ENCODE measurements at places on chromosomes 5 and 9.

DNA sequence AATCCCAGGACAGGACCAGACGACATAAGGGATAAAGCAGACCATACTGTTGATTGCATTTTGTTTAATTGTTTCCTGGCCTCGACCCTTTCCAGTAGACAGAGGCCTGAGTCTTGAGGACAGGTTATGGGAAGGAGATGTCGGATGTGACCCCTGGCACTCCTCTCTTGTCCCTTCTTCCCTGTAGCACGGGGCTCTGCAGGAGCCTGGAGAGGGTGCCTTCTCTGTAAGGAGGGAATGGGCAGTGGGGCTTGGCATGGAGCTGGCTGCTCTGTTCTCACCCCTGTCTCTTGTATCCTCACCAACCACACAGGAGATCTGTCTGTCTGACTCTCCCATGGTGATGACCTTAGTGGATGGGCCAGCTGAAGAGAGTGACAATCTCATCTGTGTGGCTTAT is 40.1 kb upstream of the SLC2A8 start:
- DNase-seq: no peak

DNA sequence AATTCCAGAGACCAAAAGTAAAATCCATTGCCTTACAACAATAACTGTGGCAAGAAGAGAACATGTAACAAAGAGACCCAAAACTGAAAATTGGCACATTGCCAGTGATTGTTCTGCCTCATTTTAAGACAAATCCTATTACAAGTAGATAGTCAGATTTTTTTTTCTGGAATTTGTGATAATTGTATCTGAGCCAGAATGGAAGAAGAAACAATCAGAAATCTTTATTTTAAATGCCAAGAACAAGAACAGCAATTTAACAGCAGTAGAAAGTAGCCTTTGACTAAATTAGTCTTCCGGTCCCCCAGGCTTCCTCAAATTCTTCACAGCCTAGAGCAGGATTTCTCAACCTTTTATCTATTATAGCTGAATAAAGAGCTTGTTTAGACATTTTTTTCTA is 106.7 kb upstream of the PTPN3 start:
- DNase-seq: no peak

DNA sequence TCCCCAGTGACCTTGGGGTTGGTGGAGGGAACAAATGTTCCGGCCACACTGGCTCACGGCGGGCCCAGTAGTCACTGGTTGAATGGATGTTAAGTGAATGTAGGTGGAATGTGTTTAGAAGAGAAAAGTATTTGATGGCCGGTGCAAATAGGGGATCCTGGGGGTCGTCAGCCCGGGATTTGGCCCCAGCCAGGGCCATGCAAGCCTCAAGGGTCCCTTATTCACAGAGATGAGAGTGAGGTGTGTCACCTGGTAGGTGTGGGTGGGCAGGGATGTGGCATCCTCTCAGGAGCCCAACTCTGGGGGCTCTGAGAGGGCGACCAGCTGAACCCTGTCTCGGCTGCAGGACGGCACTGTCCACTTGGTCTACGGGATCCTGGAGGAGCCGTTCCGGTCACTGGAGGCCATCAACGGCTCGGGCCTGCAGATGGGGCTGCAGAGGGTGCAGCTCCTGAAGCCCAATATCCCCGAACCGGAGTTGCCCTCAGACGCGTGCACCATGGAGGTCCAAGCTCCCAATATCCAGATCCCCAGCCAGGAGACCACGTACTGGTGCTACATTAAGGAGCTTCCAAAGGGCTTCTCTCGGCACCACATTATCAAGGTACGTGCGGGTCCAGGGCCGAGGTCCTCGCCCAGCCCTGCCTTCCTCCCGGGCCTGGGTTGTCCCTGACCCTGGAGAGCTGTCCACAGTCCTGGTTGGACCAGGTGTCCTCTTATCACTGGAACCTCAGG is 5.9 kb downstream of the DBH start:
- no peak for DNase-seq

GRCh38 chr5:143824851-143825720 is 13.1 kb downstream of the HMHB1 start:
- peak; percentile 84 for DNase-seq

DNA sequence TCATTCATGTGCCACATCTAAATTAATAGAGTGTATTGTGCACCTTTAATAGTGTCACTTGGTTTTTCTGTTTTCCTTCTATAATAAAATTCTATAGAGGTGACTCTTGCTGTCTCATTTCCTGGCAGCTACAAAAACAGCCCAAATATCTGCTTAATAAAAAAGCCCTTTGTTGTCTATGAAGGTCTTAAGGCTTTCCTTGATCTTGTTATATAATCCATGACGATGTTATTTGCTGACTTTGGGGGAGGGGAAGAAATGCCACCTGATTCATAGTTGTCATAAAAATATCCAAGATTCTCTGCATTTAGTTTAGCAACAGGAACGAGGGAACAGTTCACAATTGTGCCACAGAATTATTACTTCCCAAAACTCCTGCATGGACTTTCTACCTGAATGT is 31.3 kb downstream of the CPEB4 start:
- DNase-seq: no peak

GRCh38 chr5:38307845-38308244 is 49.5 kb downstream of the EGFLAM start:
- no peak for DNase-seq

DNA sequence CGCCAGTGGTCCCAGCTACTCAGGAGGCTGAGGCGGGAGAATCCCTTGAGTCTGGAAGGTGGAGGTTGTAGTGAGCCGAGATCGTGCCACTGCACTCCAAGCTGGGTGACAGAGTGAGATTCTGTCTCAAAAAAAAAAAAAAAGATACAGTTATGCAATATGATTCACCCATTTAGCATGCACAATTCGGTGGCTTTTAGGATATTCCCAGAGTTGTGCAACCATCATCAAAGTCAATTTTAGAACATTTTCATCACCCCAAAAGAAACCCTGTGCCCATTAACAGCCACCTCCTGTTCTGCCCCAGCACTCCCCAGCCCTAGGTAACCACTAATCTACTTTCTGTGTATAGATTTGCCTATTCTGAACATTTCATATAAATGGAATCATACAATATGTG is 4.3 kb upstream of the DHFR start:
- no peak for DNase-seq

GRCh38 chr5:138425079-138425478 is 13.8 kb upstream of the REEP2 start:
- DNase-seq: no peak

DNA sequence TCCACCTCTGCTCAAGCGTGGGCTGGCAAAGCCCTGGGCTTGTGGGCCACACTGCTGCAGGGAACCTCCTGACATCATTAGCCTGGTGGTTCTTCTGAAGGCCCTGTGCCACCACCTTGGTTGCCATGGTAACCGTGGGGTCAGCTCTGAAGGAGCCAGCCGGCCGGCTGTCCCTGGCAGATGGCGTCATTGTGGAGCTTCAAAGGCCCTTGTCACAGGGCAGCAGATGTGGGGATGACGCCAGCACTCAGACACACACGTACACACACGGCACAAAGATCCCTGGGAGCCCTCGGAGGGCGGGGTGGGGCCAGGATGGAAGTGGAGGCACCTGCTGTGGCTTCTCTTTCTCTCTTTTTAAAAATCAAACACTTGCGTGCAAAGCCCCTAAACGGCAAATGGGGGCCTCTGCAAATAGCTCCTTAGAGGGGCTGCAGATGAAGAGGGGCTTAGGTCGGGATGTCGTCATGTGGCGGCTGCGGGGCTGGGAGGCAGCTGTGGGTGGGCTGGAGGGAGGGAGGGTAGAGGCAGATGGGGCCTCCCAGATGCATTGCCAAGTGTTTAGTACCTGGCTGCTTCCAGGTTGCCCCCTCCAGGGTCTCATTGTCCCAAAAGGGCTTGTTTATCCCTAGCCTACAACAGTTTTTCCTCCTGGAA is 19.5 kb upstream of the RPL26L1 start:
- DNase-seq: no peak

GRCh38 chr5:115778417-115778816 is 38.0 kb downstream of the CDO1 start:
- no peak for DNase-seq

GRCh38 chr5:170190436-170191134 is 42.2 kb upstream of the C5orf58 start:
- no peak for DNase-seq

GRCh38 chr9:107161338-107161737 is 121.7 kb upstream of the RAD23B start:
- DNase-seq: no peak

DNA sequence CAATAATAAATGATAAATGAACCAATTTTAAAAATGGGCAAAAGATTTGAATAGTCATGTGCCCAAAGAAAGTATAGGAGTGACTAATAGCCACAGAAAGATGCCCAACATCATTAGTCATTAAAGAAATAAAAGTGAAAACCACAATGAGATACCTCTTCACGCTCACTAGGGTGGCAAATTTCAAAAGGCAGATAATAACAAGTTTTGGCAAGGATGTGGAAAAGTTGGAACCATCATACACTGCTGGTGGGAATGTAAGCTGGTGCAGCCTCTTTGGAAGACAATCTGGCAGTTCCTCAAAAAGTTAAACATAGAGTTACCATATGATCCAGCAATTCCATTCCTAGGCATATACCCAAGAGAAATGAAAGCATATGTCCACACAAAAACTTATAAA is 1819.8 kb downstream of the MAT2B start:
- no peak for DNase-seq

DNA sequence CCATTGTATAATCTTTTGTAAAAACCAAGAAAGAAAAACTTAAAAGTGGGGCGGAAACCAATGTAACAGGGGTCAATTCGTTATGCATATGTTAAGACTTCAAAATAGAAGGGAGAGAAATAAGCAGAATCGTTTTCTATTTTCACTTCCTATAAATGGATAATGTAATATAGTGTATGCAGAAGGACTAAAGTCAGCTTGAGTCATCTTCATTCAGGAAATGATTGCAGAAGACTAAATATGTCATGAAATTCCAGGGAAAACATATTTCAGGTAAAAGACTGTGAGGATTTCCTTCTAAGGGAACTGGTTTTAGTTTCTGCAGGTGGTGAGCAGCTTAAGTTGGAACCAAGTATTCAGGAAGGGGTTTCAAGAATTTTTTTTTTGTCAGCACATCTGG is 753.3 kb downstream of the IRX1 start:
- DNase-seq: no peak
